ENCODE measurements at places on chromosomes 7 and 10. TPM values are rescaled to one million over a fixed set of nuclear protein-coding genes. Genes with fewer than 3 reads are reported as not detected.

DNA sequence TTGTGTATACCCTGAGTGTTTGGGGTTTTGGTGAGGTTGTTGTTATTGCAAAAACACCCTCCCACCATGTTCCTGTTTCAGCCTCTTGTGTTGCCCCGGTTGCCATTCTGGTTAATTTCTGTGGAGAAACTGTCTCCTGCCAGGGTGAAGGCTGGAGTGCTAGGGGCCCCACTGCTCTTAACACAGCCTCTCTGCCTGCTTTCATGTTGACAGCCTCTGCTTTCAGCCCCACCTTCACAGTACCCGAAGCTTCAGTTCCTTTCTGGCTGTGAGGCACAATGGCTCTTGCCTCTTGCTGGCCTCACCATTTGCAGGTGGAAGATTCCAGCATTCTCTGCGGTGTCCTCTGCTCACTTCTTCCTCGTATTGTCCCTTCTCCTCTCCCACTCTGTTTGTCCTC, 19.2 kb downstream of the SLC18A2 start:
- no peak overlapping the region for H3K27ac ChIP-seq
- no peak for DNase-seq
- no peaks in the 10 kb centered on the region for H3K4me1 ChIP-seq

GRCh38 chr10:59634102-59634501, 75.5 kb downstream of the SLC16A9 start:
- H3K27ac ChIP-seq = no peak overlapping the region
- H3K4me1 ChIP-seq = no peaks in the 10 kb centered on the region
- H3K36me3 ChIP-seq = no peaks in the 10 kb centered on the region
- H3K27me3 ChIP-seq = no peaks in the 10 kb centered on the region

DNA sequence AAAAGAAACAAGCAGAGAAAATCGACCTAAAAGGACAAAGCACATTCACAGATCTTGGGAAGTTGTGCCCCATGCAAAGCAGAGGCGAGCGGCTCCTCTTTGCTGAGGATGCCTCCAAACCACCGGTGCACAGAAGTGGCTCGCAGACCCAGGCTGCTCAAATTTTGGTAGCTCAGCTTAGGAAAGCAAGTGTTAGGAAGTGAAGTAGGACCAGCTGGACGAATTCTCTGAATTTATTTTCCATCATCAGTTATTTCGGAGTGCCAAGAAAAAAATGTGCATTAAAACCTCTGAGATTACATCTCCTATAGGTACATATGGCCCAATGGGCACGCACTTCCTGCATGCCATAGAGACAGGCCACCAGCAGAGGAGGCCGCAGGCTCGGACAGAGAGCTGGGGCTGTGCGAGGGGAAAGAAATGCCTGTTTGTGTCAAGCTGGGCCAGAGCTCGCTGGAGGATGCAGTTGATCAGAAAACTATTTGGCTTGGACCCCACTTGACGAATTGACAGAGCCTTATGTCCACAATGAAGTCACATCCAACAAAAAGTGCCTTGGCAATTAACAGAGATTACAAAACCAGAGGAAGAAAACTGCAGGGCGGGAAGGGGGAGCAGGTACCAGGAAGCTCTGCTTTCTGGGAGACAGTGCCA, 122.3 kb upstream of the LYZL2 start:
- no peaks in the 10 kb centered on the region for H3K4me1 ChIP-seq
- no peaks in the 10 kb centered on the region for H3K36me3 ChIP-seq
- H3K27ac ChIP-seq = no peak overlapping the region

DNA sequence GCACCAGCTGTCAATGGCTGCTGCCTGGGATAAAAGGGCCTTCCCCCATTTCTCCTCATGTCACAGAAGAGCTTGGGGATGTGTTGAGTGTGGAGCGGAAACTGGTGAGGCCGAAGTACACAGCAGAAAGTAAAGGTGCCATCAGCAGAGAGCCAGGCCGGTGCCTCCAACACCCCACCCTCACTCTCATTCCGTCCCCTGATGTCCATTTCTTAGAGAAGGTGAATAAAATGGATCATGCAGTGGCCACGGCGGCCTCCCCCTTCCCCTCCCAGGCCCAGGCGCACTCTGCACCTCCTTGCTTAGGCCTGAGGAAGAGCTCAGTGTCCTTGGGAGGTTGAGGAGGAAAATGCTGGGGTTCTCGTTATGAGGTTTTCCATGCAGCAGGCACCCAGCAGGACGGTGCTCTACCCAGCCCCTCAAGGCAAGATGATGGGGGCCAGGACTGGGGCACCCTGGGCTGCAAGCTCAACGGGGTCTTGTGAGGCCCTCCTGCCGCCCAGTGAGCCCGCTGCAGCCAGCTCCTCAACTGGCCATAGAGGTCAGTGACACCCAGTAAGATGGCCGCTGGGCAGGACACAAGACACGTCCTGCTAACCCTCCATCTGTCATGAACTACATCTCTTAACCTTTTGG, 163.9 kb downstream of the ADARB2 start:
- no peak overlapping the region for H3K4me3 ChIP-seq
- no peaks in the 10 kb centered on the region for H3K4me1 ChIP-seq
- H3K36me3 ChIP-seq = no peaks in the 10 kb centered on the region

DNA sequence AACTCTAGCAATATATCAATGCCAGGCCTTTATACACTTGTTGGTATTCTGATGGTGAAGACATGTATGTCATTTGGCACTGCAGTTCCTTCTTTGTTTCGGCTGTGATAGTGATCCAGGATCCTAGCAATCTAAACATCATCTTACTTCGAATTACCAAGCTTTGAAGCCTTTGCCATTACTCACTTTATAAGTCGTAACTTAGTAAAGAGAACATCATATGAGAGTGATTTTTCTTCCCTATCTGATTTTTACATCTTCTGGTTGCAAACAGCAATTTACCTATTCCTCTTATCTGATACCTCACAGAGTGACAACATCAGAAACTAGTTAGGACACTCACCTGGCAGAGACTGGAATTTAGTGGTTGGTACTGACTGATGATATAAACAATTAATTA, 7.6 kb upstream of the BPGM start:
- H3K4me3 ChIP-seq = no peak overlapping the region
- H3K27ac ChIP-seq = no peak overlapping the region
- no peak for DNase-seq
- no peaks in the 10 kb centered on the region for H3K36me3 ChIP-seq

GRCh38 chr7:103447073-103447960, 1.3 kb upstream of the SLC26A5 start:
- no peaks in the 10 kb centered on the region for H3K4me1 ChIP-seq
- DNase-seq = peak; percentile 75
- H3K27ac ChIP-seq = no peak overlapping the region
- H3K27me3 ChIP-seq = peaks cover 60% of the 10 kb centered on the region

GRCh38 chr10:132107186-132107948, 41.6 kb downstream of the JAKMIP3 start:
- no peak overlapping the region for H3K27ac ChIP-seq
- no peaks in the 10 kb centered on the region for H3K4me1 ChIP-seq
- no peak overlapping the region for H3K4me3 ChIP-seq
- no peaks in the 10 kb centered on the region for H3K36me3 ChIP-seq
- no peak for DNase-seq

- no peak overlapping the region for H3K27ac ChIP-seq
- no peak for DNase-seq
- H3K27me3 ChIP-seq = no peaks in the 10 kb centered on the region
- no peak overlapping the region for H3K4me3 ChIP-seq
Observed at GRCh38 chr7:21454182-21454581, 26.3 kb downstream of the SP4 start.

The TM9SF3 gene
- total RNA-seq = 115 TPM

The ZNF727 gene
- not detected for total RNA-seq

GRCh38 chr7:117837841-117838240, 35.4 kb downstream of the CTTNBP2 start:
- H3K4me3 ChIP-seq = no peak overlapping the region
- peaks cover 23% of the 10 kb centered on the region for H3K4me1 ChIP-seq
- no peak for DNase-seq

- no peaks in the 10 kb centered on the region for H3K36me3 ChIP-seq
- H3K4me3 ChIP-seq = no peak overlapping the region
- no peak overlapping the region for H3K27ac ChIP-seq
- no peaks in the 10 kb centered on the region for H3K4me1 ChIP-seq
- DNase-seq = no peak
Observed at GRCh38 chr10:83678850-83679249, 460.5 kb upstream of the GHITM start.

DNA sequence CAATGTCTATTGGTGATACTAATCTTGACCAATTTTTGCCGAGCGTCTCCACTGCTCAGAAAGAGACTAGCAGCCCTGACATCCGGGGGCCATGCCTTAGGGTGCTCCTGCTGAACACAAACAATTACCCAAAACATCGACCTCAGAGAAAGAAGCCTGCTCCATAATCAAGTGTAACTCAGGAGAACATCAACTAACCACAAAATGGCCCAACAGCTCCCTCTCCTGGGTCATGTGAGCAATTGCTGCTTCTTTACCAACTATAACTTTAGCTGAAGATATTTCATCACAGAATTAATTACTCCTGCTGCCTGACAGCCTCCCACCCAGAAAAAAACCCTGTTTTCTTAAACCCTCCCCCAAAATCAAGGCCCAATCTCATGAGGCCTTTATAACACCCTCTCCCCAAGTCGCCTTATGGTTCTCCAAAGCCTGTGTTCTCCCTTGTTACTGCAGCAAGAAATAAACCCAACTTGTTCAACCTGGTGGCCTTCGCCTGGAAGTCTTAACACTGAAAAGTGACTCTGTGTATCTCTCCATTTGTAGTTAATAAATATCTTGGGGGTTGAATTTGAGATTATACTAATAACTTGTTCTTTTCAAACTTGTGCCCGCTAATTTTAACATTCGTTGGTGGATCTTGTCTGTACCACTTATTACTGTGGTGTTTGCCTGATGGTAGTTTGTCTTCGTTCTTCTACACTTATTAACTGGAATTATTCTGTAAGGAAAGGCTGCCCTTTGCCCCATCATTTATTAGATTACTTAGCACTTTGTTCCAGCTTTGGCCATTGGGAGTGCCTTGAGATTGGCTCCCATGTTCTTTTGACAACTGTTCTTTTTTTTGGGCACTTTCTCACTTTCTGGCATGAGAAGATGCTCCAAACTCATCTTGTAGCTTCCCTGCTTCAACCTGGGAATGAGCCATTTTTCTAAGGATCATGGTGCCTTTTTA, 21.2 kb upstream of the RAMP3 start:
- DNase-seq = peak; percentile 86
- no peaks in the 10 kb centered on the region for H3K27me3 ChIP-seq
- H3K4me3 ChIP-seq = no peak overlapping the region
- no peaks in the 10 kb centered on the region for H3K36me3 ChIP-seq

DNA sequence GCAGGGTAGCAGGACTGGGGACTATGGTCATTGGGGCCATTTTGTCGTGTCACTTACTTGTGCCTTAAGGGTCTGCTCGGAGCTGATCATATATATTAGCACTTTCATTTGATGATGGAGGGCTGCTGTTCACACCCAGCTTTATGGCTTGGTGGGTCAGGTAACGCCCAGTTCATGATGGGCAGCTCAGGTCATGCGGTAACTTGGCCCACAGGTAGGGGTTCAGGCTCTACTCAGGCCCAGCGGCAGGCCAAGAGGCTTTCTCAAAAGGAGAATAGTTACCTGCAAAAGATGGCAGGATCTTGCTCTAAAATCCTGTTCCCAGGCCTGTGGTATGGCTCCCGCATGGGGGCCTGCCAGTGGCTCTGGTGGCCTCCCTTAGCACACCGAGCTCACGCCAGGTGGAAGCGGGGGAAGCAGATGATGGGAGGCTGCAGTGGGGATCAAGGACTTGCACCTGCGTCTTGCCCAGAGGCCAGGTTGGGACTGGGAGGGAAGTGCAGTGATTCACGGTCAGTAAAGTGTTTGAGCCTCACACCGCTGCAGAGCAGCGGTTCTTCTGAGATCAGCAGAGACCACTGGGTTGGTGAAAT, 109.5 kb downstream of the ADCY1 start:
- H3K36me3 ChIP-seq = no peaks in the 10 kb centered on the region
- no peak for DNase-seq
- H3K4me1 ChIP-seq = no peaks in the 10 kb centered on the region
- no peaks in the 10 kb centered on the region for H3K27me3 ChIP-seq
- no peak overlapping the region for H3K4me3 ChIP-seq

DNA sequence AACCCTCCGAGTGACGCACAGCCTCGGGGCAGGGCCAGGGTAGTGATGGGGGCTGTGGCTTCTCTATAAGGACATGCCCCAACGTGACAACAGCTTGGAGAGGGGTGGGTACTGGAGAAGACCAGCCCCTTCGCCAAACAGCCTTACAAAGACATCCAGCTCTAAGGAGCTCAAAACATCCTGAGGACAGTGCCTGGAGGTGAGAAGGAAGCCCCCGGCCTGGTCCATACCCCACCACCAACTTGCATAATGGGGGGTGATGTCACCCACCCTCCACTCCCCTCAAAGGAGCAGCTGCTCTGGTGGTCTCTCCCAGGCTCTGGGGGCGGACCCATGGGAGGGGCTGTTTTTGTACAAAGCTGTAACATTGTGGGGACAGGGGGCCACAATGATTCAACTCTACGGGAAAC, 15.1 kb downstream of the PRSS2 start:
- DNase-seq = no peak
- no peaks in the 10 kb centered on the region for H3K36me3 ChIP-seq
- no peak overlapping the region for H3K27ac ChIP-seq
- H3K4me3 ChIP-seq = no peak overlapping the region

- H3K4me3 ChIP-seq = no peak overlapping the region
- H3K27ac ChIP-seq = no peak overlapping the region
- H3K36me3 ChIP-seq = no peaks in the 10 kb centered on the region
- peaks cover 13% of the 10 kb centered on the region for H3K4me1 ChIP-seq
- H3K27me3 ChIP-seq = no peaks in the 10 kb centered on the region
- no peak for DNase-seq
Observed at GRCh38 chr10:29710128-29710527, 75.4 kb upstream of the SVIL start.

DNA sequence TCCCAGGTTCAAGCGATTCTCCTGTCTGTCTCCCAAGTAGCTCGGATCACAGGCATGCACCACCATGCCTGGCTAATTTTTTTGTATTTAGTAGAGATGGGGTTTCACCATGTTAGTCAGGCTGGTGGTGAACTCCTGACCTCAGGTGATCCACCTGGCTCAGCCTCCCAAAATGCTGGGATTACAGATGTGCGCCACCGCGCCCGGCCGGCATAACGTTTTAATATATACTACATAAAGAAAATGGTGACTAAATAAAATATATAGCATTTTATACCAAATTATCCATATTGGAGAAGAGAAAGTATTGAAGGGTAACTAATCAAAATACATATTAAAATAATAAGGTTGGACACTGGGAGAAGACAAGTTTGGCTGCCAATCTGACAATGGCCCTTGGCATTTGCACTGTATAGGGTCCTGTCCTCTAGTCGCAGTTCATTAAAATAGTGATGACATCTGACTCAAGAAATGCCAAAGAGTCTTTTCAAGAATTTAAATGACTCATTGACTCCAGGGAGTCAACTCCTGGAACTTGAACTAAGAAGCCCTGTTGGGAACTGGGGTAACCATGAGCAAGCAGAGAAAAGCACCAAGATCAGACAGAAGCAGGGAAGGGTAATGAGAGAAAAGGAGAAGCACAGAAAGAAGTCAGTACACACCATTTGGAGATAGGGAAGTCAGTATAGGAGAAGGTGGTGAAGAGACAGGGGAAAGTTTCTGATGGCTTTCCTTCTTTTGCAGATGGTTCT, 91.1 kb downstream of the CH25H start:
- no peaks in the 10 kb centered on the region for H3K36me3 ChIP-seq
- peak; percentile 44 for DNase-seq
- H3K27ac ChIP-seq = no peak overlapping the region
- H3K27me3 ChIP-seq = no peaks in the 10 kb centered on the region
- H3K4me1 ChIP-seq = peaks cover 6% of the 10 kb centered on the region

The MACC1 gene
- total RNA-seq = not detected

The COG5 gene
- 34.1 TPM for total RNA-seq

- H3K4me3 ChIP-seq = no peak overlapping the region
- no peaks in the 10 kb centered on the region for H3K27me3 ChIP-seq
- H3K36me3 ChIP-seq = no peaks in the 10 kb centered on the region
- no peaks in the 10 kb centered on the region for H3K4me1 ChIP-seq
- no peak overlapping the region for H3K27ac ChIP-seq
Observed at GRCh38 chr7:46558482-46559193, 637.6 kb upstream of the IGFBP3 start.

All from A673 (cell line).